ENCODE measurements at places on chromosomes 3 and 15. TPM values are rescaled to one million over a fixed set of nuclear protein-coding genes. Genes with fewer than 3 reads are reported as not detected.

The TF gene
- 60.2 TPM for total RNA-seq

The CALML4 gene
- total RNA-seq, result 6.8 TPM

The GABRG3 gene
- 6.9 TPM for total RNA-seq

The FBXO40 gene
- 0.68 TPM for total RNA-seq

The TBL1XR1 gene
- 59.8 TPM for total RNA-seq

GRCh38 chr15:81291916-81292522 lies 31.9 kb downstream of the STARD5 start:
- no peak overlapping the region for H3K4me3 ChIP-seq
- no peaks in the 10 kb centered on the region for H3K36me3 ChIP-seq
- DNase-seq, result no peak
- no peaks in the 10 kb centered on the region for H3K27me3 ChIP-seq
- H3K4me1 ChIP-seq, result no peaks in the 10 kb centered on the region
- no peak overlapping the region for H3K27ac ChIP-seq

DNA sequence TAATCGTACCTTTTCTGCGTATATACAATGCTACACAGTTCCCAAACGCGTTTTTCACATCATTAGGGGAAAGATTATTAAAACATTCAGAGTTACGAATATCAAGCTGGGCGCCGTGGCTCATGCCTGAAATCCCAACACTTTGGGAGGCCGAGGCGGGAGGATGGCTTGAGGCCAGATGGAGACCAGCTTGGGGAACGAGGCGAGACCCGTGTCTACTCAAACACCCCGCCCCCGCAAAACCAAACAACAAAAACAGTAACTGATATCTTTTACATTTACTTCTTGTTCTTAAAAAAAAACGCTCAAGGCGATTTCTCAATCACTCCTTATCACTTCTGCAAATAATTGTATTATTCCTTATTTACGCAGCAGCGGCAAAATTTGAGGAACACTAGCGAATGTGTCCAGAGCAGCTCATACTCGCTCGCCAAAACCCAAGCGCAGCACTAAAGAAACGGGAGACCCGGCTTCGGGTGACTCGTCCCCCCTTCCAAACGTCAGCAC lies 1.2 kb downstream of the ZBTB11 start:
- peak; percentile 57 for DNase-seq
- no peaks in the 10 kb centered on the region for H3K27me3 ChIP-seq
- H3K27ac ChIP-seq, result peak overlapping the region; percentile 97

DNA sequence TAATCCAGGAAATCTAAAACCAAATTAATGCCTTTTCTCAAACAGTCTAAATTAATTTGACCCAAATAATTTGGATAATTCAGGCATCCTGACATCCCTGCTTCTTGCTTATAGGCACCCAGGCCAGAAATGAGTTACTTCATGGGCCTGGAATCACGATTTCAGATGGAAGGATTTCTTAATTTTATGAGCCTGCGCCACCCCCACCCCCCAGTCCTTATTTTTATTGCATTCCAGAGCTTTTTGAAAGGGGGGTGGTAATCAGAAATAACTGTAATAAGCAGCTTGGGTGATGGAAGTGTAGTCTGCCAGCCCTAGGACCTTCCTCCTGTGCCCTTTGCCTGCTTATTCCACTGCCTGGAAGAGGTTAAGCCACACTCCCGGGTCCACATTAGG lies 1.3 kb downstream of the AP2M1 start:
- H3K4me3 ChIP-seq, result peak overlapping the region; percentile 87
- no peak for DNase-seq
- peak overlapping the region; percentile 87 for H3K27ac ChIP-seq

- H3K27me3 ChIP-seq, result no peaks in the 10 kb centered on the region
- DNase-seq, result no peak
- no peak overlapping the region for H3K4me3 ChIP-seq
- no peak overlapping the region for H3K27ac ChIP-seq
- H3K4me1 ChIP-seq, result no peaks in the 10 kb centered on the region
- H3K36me3 ChIP-seq, result no peaks in the 10 kb centered on the region
Measured at GRCh38 chr3:10333349-10333650, 12.4 kb upstream of the SEC13 start.

DNA sequence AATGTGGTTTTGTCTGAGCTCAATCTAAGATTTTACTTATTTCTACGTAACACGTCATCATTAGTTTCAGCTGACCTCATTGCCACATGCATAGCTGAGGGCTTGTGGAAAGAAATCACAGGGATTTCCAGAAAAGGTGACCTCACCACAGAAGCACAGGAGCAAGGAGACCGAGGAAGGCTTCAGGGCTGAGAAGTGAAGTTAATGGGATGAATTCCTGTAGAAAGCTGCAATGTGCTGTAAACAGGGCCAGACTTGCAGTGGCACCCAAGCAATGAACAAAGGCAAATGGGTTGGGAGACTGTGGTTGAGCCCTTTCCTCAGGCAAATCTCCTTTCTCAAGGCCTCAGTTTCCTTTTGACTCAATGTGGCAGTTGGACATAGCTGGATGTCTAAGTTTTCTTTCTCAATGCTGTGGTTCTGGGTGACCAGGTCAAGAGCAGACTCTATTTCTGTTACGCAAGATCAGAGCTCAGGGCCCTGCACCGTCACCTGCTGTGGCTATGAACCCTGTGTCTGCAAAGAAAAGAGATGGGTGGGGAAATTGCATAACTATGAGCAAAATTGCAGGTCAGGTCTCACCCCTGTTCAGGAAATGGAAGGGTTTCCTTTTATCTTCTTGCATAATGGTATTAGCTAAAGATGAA lies 252.2 kb upstream of the TBL1XR1 start:
- no peak overlapping the region for H3K4me3 ChIP-seq
- H3K27me3 ChIP-seq, result no peaks in the 10 kb centered on the region
- no peaks in the 10 kb centered on the region for H3K36me3 ChIP-seq
- H3K27ac ChIP-seq, result no peak overlapping the region
- no peak for DNase-seq

DNA sequence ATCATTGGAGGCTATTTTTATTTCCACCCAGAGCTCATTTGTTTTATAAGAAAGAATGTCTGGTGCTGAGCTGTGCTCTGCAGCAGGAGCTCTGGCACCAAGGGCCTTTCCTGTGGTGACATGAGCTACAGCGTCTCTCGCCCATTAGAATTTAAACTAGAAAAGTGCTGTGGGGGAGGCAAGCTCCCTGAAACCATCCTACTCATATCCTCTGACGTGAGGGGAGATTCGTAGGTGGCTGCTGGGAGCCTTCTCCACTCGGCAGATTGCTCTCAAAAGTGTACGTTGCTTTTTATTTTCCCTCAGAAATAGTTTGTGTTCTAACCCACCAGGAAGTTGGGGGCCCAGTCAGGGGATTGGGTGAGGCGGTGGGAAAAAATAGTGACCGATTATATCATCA lies 76.3 kb upstream of the ARHGEF3 start:
- no peaks in the 10 kb centered on the region for H3K27me3 ChIP-seq
- H3K4me3 ChIP-seq, result no peak overlapping the region
- no peaks in the 10 kb centered on the region for H3K36me3 ChIP-seq
- DNase-seq, result peak; percentile 31
- H3K4me1 ChIP-seq, result peaks cover 9% of the 10 kb centered on the region

DNA sequence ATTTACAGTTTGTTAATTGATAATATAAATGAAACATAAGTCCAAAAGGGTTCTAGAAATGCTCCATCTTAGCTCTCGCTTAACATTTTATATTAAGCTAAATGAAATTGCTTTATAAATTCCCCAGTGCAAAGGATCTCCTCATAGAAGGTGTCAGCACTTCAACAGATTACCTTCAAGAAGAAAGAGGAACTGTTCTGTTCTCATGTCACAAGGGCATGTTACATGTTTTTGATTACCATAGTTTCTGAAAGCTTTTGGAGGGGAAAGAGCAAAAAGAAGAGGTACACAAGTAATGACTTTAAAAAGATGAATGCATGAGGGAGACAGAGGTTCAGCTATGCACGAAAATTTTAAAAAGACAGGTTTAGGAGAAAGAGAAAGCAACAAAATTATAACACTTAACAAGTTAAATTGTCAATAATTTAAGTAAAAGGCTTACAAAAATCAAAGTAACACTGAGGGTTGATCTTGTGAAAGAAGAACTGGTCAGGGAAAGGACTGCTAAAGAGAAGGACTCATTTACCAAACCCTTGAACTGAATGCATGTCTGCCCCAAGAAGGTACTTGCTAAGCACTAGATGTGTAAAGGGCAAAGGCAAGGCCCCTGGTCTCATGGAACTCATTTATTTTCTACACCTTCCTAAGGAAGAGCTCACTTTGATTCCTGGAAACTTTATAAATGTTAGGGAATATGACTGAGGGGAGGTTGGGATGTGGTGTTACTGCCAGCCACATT lies 45.1 kb downstream of the CCDC191 start:
- no peak overlapping the region for H3K27ac ChIP-seq
- no peak overlapping the region for H3K4me3 ChIP-seq
- no peaks in the 10 kb centered on the region for H3K36me3 ChIP-seq
- no peaks in the 10 kb centered on the region for H3K4me1 ChIP-seq
- DNase-seq, result no peak

DNA sequence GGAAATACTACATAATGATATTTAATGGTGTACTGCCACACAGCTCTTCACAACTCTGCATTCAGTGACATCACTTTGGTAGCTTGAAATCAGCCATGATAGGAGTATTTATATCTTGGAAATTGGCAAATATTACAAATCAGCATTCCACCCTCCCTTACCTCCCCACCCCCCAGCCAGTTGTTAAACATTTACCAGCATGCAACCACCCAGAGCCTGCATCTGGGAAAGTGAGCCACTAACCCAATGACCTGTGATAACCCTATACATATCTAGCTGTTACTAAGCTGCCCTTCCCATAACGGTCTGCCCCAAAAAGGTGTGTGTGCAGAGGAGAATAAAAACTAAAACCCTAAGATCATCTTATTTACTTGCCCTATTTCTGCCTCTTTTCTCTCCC lies 44.6 kb upstream of the SATB1 start:
- no peaks in the 10 kb centered on the region for H3K4me1 ChIP-seq
- no peaks in the 10 kb centered on the region for H3K36me3 ChIP-seq
- no peak overlapping the region for H3K4me3 ChIP-seq
- H3K27ac ChIP-seq, result no peak overlapping the region
